ENCODE measurements at places on chromosomes 5 and 9.
A peak's percentile ranks its signal among the peaks of the same experiment; 100 is the strongest.

- DNase-seq: no peak
Observed at GRCh38 chr9:81141961-81142360, 547.4 kb downstream of the TLE1 start.

GRCh38 chr5:138408023-138408422 lies 30.8 kb upstream of the REEP2 start:
- DNase-seq: peak; percentile 13

- no peak for DNase-seq
Observed at GRCh38 chr5:165981671-165982070, 2309.8 kb upstream of the WWC1 start.

DNA sequence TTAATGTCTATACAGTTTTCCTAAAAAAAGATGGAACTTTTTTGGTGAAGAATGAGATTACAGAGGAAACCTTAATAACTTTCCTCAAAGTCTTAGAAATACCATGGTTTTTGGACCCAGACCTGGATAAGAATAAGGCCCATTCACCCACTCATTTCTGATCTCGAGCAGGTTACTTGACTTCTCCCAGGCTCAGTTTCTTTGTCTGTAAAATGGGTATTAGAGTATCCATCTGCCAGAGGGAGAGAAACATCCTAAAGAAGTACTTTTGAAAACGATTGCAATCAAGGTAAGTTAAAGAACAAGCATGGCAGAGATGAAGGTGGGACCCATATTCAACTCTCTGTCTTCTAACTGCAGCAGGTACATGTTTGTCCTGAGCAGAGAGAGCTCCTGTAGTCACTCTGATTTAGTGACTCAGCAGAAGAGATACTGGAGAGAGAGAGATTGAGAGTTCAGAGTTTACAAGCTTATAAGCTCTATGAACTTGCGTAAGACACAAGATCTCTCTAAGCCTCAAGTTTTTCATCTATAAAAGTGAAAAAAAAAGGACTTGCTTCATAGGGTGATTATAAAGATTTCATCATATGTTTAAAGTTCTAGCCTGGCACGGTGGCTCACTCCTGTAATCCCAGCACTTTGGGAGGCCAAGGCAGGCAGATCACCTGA lies 379.4 kb upstream of the SGCD start:
- DNase-seq: no peak

DNA sequence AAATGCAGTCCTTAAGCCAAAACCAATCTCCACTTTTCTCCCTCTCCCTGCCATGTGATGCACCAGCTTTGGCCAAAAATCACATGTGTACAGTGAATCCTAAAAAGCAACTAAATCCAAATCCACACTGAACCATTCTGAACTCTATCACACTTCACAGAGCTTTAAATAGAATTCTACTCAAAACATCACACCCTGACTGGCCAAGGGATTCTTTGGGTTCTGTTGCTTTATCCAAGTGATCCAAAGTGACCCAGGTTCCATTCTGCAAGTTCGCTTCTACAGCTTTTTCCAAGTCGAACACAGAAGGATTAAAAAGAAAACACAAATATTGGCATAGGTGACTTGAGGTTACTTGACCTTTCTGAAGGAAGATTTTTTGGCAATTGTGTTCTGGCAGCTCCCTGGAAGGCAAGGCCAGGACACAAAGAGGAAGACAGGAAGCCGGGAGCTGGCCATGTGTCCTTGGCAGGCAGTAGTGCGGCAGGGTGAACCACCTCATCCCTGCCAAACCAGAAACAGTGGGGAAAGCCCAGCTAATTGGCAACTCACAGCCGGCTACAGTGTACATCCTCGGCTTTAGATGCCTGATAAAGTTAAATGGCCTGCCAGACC lies 115.0 kb downstream of the NFIB start:
- DNase-seq: no peak

- no peak for DNase-seq
Observed at GRCh38 chr9:119091074-119091473, 278.2 kb downstream of the BRINP1 start.

DNA sequence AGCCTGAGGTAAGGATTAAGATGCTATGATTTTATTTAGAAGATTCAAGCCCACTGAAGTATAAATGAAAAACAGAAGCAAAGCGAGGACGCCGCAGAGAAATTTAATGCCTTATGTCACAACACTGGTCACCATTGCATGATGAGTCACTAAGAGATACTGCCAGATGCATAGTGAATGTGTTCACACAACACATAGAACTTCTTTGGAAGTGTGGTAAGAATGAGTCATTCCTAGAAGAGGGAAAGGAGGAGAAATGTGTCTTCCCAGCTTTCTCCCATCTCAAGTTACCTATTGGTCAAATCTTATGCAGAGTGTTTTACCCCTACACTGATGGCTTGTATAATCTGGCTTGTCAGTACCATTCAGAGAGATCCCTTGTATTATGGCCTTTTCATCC lies 465.3 kb upstream of the ARRDC3 start:
- no peak for DNase-seq

DNA sequence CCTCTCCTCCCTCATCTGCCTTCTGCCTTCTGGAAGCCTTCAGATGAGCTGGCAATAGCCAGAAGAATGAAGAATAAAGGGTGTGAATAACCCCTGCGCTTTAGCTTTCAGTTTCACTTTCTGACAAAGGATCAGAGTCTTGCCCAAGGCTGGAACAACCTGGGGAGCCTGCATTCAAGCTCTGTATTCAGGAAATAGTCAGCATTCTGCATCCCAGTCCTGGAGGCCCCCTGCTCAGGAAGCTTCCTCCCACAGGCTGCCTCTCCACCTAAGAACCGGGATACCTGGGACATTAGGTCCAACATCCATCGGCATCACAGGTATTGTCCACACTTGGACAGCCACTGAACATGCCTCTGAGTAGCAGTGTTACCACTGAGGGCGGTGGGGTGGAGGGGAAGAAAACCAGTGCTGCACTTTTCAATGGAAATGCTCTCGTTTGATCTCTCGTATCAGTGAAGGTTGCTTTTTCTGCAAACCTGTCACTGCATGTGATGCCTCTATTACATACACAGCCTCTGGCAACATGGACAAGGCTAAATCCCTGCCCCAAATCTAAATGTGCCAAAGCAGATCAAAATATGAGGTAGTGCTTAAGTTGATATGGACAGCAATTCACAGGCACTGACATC lies 39.8 kb upstream of the ACO1 start:
- no peak for DNase-seq

DNA sequence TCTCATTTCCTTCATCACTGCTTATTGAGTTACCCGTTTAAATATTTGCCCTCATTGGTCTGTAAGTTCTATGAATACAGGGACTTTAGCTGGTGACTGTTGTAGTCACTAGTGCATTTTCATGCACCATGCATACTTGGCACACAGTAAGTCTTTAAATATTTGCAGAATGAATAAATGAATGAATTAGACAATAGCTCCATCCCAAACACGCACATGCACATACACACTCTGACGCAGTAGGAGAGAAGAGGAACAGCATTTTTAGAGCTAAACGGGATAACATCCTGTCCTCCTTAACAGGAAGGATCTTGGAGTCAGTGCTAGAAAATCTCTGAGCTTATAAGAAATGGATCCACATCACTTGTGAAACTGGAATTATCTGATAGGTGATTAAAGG lies 447.7 kb downstream of the KIF4B start:
- DNase-seq: no peak

Data from CD4-positive, alpha-beta T cell treated with Interleukin-10 for 1 hour (primary cell).